ENCODE measurements at places on chromosomes 1 and 21.

DNA sequence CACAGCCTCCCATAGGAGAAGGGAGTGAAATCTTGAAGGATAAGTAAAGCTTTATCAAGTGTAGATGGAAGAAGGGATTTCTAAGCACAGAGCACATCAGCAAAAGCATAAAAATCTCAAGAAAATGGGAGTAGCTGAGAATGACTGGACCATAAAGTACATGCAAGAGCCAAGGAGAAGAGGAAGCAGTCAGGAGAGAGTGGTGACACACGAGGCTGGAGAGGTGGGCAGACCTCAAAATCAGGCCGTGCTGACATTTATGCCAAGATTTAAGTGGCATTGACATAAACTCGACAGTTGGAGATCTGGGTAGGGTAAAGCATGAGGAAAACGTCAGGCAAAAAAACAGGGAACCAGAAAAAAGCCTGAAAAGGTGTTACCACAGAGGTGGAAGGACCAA lies 62.3 kb downstream of the GFI1 start:
- no peak for DNase-seq

DNA sequence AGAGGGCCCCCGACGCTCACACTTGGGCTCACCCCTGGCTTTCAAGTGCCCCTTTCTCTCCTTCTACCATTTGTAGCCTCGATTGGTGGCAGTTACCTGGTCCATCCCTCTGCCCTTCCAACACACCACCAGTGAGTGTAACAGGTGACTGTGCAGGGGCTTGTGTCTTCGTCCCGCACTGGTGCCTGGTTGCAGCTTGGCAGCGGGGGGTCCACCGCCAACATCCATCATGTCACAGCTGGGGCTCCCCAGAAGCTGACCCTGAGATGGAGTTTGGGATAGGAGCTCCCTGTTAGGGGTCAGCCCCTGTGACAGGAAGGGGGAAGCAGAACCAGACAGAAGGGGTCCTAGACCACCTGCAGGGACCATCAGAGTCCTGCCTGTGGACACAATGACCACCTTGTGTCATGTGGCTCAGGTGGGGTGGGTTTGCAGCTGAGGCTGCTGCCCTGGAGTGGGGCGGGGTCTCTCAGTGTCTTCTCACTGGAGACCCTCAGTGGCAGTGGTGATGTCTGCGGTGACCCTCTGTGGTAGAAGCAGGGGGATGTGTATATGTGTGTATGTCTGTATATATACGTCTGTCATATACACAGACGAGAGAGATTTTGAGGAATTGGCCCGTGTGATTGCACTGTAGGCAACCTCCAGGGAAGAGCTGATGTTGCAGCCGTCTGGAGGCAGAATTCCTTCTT lies 3.6 kb upstream of the CALML6 start:
- no peak for DNase-seq

GRCh38 chr1:240312872-240313271 lies 221.2 kb downstream of the FMN2 start:
- peak; percentile 94 for DNase-seq

- DNase-seq = no peak
Observed at GRCh38 chr1:59523745-59524450, 227.0 kb downstream of the FGGY start.

DNA sequence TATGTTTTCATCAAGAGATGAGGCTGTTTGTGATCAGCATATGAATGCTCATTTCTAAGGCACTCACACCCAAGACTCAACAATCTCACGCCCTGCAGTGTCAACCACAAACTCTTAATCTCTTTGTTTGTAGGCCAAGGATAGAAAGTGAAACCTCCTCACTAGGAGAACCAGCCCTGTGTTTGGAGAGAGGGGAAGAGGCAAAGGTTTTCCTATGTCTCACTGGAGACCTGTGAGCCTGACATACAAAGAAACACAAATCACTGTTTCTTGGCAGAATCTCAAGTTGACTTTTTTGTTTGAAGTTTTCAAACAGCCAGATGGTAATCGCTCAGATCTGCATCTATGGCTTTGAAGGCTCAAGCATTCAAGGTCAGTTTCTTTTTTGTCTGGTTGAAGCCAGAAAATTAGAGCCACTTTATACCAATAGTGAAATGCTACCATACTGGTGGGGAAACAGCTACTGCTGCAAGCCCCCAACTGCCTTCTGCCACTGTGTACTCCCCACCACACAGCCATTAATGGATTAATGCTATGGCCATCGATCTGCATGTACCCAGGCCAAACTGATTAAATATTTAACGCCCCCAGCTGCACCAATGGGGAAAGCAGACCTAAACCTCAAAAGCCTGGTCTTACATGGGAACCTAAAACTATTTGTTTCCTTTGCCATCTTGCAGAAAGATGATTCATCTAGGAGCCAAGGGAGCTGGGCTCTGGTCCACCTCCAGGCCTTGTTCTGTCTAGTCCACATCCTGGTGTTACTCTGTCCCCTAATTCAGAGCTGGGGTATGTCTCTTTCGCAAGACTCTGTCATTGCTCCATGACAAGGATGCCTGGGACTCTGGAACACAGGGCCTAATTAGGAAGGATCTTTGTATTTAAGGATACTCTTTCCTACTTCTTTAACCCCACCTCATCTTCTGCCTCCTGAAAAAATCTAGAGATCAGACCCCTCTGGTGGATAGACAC lies 16.3 kb downstream of the PDZK1 start:
- peak; percentile 88 for DNase-seq

DNA sequence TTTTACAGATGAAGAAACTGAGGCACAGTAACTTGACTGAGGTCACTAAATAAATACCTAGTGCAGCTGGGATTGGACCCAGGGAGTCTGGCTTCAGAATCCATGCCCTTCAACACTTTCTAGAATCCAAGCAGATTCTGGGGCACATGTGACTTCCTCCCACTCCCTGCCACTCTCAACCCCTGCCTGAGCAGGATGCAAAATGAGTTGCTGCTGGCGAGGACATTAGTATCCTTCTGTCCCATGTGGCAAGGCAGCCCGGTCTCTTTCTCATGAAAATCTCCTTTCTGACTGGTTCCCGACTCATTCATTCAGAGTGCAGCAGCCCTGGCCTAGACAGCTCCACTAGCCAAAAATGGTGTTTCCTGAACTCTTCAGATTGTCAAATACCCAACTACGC lies 28.4 kb downstream of the TNNT2 start:
- no peak for DNase-seq

DNA sequence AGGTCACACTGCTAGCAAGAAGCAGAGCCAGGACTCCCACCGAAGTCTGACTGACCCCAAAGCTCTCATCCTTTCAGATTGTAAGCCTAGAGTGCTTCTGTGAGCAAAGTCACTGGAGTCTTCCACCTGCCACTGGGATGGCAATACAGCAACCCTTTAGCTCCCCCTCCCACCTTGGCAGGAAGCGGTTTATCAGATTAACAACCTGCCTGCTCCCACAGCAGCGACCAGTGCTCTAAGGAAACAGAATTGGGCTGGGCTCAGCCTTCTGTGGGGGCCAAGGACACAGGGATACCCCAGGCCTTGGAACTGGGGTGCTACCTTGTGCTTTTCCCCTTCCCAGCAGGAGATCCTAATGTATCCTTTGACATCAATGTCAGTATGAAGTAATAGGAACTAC lies 76.0 kb downstream of the GFI1 start:
- DNase-seq = no peak

- peak; percentile 76 for DNase-seq
Observed at GRCh38 chr21:44082648-44083440, 24.4 kb upstream of the PWP2 start.

GRCh38 chr1:155010211-155010918 lies 7.8 kb downstream of the ZBTB7B start:
- no peak for DNase-seq

GRCh38 chr1:189726806-189727205 lies 750.9 kb downstream of the BRINP3 start:
- no peak for DNase-seq

DNA sequence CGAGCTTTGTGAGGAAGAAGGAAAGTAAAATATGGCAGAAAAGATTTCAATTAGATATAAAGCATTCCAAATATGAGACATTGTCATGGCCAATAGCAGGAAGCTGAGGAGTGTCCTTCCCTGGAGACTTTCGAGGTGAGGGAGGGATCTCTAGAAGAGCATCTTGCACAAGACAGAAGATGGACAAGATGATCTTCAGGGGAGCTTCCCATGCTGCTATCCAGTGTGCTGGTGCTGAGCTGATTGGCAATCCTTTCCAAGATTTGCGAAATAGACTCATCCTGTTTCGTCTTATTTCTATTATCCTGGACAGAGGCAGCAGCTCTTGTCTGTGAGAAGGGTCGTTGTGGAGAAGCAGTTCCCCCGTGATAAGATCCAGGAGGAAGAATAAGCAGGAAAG lies 342.0 kb upstream of the CAMK1G start:
- no peak for DNase-seq

GRCh38 chr21:41825216-41825615 lies 53.9 kb downstream of the PRDM15 start:
- no peak for DNase-seq

GRCh38 chr1:206882555-206882954 lies 14.7 kb upstream of the IL24 start:
- no peak for DNase-seq

- DNase-seq = no peak
Observed at GRCh38 chr21:25970254-25970930, 200.2 kb downstream of the APP start.

DNA sequence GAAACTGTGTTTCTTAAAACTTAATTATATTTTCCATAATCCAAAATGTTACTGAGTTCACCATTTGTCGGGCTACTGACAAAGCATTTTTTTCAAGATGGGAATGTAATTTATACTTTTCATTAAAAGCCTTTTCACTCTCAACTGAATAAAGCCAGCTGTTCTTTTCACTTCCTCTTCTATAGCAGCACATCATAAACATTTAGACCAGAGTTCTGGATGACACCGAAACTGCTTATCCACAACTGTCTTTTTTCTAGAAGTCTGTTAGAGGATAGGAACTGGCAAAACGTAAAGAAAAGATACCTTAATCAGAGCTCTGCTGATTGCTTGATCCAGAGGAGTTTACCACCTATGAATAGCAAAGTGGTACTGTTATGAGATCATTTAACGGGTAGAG lies 594.7 kb downstream of the ADGRL2 start:
- no peak for DNase-seq

- peak; percentile 79 for DNase-seq
Observed at GRCh38 chr1:229253151-229253974, 17.5 kb upstream of the RAB4A start.

DNA sequence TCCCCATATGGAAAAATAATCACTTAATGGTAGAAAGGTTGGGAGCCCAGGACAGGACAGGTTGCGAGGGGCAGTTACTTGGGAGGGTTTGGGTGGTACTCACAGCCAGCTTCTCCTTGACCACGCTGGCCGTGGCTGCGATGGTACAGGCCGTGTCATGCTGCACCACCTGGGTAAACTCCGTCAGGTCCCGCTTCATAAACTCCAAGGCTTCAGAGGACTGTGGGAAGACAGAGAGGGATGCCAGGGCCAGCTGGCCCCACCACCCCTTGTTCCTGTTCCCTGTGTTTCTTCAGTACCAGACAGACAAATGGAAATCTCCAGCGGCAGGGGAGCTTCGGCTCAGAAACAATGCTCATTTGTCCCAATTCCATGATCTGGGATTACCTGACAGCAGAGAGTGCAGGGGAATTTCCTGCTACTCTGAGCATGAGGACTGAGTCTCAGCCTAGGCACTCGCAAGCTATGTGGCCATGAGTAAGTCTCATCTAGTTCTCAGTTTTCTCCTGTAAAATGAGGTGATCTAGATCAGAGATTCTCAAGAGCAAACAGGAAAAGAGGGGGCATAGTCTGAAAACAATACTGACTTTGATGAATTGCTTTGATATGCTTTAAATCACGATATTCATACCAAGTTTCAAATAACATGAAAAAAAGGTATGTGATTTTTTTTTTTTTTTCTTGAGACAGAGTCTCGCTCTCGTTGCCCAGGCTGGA lies 7.4 kb downstream of the BSDC1 start:
- no peak for DNase-seq

DNA sequence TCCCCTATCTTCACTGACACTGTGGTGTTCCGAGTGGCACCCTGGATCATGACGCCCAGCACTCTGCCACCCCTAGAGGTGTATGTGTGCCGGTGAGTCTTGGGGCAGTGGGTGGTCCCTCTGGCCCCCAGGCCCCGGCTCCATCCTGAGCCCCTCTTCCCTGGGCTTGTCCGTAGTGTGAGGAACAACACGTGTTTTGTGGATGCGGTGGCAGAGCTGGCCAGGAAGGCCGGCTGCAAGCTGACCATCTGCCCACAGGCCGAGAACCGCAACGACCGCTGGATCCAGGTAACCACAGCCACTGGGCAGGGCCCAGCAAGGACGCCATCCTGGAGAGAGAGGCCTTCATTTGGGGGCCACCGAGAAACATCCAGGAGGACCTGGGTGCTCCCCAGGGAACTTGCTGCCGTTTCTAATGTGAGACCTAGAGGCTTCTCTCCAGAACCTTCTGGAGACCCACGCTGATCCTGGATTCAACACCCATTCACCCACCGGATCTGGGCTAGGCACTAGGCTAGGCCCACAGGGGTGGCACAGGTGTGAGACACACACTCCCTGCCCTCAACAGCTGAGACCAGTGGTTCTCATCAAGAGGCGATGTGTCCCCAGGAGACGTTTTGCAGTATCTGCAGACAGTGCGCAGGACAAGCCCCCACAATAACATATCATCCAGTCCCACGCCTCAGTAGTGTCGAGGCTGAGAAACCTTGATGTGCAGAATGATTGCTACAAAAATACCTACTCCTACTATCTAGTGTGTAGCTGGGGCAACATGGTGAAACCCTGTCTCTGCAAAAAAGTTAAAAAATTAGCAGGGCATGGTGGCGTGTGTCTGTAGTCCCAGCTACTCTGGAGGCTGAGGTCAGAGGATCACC lies 22.2 kb downstream of the PADI3 start:
- no peak for DNase-seq

DNA sequence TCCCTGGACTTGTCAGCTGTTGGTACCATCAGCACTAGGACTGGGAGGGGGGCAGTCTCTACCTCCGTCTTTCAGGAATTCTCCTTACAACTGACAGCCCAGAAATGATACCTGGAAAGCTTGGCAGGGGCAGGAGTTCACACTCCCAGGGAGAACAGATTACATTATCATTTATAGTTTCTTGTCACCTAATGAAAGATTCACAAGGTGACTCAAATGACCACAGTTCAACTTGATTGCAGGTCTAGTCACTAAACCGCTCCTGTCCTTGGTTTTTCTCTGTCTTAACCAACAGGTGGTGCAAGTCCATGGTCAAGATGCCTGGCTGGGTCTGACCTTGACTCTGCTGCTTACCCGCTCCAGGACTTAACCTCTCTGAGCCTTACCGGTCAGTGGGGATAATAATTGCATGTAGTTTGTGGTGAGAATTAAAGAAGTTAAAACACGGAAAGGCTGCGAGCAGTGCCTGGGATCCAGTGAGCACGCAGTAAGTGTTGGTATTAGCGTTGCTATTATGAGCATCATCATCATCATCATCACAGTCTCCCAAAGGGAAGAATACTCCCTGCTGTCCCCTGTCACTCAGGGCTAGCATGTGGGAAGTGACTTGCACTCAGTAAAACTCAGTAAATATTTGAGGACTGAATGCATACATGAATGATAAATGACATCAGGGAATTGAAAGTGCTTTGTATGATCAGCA lies 125.3 kb upstream of the CD34 start:
- DNase-seq = peak; percentile 17

DNA sequence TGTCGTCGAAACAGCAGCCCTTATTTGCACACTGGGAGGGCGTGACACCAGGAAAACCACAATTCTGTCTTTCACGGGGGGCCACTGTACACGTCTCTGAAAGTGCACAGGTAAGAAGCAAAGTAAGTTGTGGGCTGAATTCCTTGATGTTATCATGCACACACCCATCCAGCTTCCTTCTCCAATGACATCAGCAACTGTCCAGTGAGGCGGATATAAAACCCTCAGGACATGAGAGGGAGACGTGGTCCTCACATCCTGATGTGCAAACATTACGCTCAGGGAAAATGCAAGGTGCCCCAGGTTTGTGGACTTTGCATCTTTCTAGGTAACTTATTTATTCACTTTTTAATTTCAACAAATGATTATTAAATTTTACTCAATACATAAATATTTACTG lies 3.0 kb downstream of the TFF1 start:
- peak; percentile 8 for DNase-seq

Data from bronchial epithelial cell (primary cell).